ENCODE measurements at places on chromosomes 4 and X. TPM values are rescaled to one million over a fixed set of nuclear protein-coding genes. Genes with fewer than 3 reads are reported as not detected.
A peak's percentile ranks its signal among the peaks of the same experiment; 100 is the strongest.

- no peak for DNase-seq
Measured at GRCh38 chr4:169620880-169621248, 486 bp downstream of the CLCN3 start.

DNA sequence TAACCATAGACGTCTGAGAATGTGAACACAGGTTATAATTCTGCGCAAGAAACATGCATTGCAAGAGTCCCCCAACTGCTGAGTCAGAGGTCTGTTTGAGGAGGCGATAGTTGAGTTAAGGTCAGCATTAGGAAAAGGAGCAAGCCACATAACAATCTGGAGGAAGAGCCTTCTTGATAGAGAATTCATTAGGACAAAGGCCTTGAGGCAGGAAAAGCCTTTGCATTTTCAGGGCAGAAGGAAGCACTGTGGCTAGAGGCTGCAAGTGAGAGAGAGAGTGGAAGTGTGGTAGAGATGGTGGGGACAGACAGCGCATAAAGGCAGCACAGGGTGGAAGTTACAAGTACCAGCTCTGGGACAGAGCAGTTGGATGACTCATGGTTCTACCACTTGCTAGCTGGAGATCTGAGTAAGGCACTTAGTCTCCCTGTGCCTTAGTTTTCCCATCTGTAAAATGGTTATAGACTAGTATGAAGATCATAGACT lies 125.8 kb upstream of the LNX1 start:
- no peak for DNase-seq

- no peak for DNase-seq
Measured at GRCh38 chr4:48331577-48332330, 9.6 kb upstream of the SLAIN2 start.

DNA sequence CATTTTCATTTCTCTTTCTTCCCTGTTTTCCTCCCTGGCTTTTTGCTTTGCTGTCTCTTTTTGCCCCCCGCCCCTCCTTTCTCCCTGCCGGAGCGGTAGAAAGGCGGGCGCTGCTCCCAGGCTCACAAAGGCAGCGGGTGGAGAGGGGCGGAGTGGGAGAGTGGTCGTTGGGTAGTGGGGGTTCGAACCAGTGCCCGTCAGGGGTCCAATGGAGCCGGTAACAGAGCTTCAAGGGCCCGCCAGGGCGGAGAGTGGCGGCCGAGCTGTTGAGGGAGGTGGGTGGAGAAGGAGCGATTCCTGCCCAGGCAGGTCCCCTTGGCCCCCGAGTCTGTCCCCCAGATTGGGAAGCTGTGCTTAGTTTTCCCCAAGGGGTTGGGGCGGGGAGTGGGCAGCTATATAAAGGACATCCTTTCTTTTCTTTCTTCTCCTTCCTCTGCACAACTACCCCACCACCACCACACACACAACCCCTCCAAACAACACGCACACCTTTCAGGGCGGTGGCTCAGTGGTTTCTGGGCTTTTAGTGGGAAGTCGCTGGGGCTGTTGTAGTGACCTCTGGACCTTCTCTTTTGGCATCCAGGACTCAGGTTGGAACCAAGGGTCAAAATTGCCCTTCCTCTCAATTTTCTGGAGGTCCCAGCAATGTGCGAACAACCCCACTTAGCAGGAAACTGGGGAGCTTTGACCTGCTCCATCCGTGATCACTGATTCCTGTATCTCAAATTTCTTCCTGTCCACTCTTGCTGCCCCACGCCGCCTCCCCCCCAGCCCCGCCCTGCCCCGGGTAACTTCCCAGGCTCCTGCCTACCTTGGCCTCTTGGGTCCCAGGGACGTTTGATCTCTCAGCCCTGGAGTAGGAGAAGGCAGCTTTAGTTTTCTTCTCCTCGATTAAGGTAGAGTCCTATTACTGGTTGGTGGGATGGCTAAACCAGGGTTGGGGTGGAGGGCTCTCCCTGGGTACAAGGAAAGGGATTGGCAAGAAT lies 1.9 kb downstream of the EFNB1 start:
- DNase-seq = peak; percentile 85

Gene CPE
- total RNA-seq = 90.4 TPM

Gene AGTR2
- total RNA-seq = not detected
